Upper lobe of right lung (tissue), 1 donor: ENCODE measurements at places on chromosomes 6 and 20. TPM values are rescaled to one million over a fixed set of nuclear protein-coding genes. Genes with fewer than 3 reads are reported as not detected.

The PTPRK gene
- 64.6 TPM for total RNA-seq

The WFDC10B gene
- total RNA-seq = not detected

GRCh38 chr20:23058240-23058639, 8.8 kb upstream of the THBD start:
- no peak for DNase-seq

DNA sequence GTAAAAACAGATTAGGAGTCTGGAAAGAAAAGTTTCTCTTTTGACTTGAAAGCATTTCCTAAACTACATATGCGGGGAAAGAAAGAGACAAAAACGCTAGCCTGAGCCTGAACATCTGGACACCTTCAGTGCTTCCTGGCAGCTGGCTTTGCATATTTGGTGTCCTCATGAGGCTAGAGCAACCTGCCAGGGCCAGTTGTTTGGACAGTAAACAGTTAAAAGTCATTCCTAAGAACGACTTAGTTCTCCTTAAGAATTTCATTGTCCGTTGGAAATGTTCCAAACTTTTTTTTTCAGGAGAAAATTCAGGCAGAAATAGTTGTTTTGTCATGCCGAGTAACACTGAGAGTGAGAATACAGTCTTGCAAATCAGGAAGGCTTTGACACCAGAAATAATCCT, 199.8 kb downstream of the SMOC2 start:
- no peak for DNase-seq

DNA sequence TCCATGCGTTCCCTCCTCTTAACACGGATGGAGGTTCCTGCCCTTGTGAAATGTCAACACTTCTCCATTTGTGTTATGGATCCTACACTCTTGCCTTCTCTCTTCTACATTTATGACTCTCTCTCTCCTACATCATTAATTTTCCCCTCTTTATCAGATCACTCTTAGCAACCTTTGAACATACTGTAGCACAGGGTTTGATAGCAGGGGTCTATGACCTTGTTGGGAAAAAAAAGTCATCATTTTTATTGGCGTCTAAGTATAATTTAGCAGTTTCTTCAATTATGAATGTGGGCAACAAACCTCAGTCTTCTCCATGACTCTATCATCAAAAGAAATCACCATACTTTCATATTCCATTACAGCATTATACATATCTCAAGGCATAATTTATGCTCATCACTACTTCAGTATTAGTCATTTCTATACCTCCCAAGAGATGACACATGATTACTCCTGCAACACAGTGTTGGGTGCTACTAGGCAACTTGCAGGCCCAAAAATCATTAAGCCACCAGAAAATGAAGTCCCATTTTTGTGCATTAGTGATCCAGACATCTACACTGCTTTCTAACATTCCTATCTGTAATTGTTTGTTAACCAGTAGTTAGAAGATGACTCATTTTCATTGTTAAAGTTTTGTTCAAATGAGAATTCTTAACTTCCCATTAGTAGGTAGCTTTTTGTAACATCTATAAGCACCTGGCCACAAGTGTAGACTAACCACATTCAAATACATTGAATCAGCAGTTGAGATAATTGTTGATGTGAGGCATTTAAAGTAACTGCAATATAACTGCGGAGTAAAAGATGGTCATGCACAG, 9.5 kb downstream of the CYP39A1 start:
- DNase-seq = no peak

DNA sequence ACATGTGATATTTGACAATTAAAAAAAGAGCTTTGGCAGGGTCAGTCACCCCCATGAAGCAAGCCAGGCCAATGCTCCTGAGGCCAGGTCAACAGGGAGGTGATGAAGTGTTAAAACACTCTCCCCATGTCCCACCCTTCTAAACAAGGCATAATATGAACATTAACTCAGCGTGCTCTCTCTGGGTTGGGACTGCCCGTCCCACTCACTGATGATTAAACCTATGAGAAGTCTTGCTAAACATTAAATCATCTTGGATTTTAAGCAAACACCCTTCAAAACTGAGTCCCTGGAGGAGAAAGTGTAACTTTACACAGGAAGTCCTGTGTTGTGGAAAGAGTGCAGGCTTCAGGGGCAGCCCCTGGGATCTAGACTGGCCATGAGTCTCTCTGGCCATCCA, 558.5 kb downstream of the CD83 start:
- no peak for DNase-seq

The RIMS4 gene
- total RNA-seq = 3.2 TPM
